Activated T-helper 1 cell treated with anti-CD3 and anti-CD28 coated beads, Interleukin-12 subunit alpha, Interleukin-12 subunit beta, Interleukin-2, Interleukin-4 antibody, amounts not matched to agents 30 ng/mL and 10 ng/mL and 1 ng/mL, durations not matched to agents 14 hours and 24 hours and 36 hours (primary cell): ENCODE measurements at places on chromosomes 2 and 18.

DNA sequence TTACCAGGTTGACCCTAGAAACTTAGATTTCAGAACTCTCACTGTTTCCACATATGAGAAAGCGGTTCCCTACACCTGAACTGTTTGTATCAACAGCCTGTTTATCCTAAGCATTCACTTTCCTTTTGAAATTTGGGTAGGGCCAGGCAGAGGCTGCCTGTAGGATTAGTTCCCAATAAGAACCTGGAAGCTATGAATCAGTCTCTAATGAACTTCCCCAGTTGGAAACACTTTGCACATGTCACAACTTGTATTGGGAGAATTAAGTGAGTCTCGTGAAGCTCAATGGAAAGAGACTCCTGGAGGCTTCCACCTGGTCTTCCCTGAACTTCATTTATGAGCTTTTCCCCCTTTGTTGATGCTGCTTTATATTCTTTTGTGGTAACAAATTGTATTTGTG is 486.6 kb upstream of the HS6ST1 start:
- no peak for DNase-seq

- no peak for DNase-seq
Observed at GRCh38 chr18:50071397-50071796, 123.5 kb downstream of the MYO5B start.

- DNase-seq: no peak
Observed at GRCh38 chr18:2714140-2714539, 58.6 kb downstream of the SMCHD1 start.

DNA sequence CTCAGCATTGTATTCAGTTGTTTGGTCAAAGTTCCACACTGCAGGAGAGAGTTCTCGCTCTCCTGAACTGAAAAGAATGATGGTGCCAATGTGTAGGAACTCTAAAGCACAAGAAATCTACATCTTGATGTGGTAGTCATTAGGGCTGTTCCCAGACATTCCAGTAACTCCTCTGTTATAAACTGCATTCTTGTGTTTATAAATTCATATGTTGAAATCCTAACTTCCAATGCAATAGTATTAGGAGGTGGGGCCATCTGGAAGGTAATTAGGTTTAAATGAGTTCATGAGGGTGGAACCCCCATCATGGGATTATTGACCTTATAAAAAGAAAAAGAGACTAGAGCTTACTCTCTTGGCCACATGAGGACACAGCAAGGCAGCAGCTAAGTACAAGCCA is 239.6 kb downstream of the CDH20 start:
- no peak for DNase-seq

DNA sequence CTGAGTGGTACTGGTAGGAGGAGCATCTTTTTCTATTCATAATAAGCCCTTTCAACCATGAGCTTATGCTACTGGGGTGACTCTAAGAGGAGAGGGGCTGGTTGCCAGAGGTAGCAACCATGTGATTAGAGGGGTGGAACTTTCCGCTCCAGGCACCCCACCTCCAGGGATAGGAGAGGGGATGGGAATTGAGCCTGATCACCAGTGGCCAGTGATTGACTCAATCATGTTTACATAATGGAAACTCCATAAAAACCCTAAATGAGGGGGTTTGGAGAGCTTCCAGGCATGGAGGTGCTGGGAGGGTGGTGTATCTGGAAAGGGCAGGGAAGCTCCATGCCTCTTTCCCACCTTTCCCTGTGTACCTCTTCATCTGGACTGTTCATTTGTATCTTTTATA is 46.6 kb upstream of the RHOB start:
- DNase-seq: no peak

GRCh38 chr2:178452334-178452733 is 1.2 kb downstream of the PJVK start:
- no peak for DNase-seq

DNA sequence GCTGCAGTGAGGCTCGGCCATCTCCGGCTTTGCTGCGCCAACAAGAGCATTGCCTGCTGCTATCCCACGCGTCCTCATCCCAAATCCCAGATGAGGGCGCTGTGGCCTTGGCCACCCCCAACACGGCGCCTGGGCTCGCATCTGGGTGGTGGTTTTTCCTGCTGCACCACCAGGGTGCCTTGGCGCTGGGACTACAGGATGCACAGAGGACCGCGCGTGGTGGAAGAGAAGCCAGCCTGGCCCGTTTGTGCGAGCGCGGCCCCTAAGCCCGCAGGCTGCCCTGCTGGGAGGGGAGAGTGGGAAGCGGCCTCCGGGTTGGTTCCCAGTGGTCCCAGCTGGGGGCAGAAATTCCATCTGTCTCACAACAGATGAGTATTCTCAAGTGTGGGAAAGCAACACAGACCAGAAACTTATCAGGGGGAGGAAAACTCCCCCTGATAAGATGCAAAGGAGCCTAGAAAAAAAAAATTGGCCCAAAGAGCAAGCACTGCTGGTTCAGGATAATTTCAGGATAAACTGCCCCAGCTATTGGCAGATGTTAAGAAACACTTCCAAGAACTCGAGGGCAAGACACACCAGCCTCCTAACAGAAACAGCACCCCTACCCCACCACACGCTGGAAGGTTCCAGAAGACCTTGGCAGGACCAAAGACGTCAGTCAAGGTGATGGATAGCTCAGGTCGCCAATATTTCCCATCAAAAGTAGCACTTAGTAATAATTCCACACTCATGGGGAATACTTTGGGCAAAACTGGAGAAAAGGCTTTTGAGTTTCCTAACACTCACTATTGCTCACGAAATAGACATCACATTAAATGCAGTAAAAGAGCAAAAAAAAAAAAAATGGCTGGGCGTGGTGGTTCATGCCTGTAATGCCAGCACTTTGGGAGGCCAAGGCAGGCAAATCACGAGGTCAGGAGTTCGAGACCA is 152.1 kb downstream of the PXDN start:
- no peak for DNase-seq

GRCh38 chr2:86237172-86237571 is 37.9 kb downstream of the MRPL35 start:
- DNase-seq: no peak

DNA sequence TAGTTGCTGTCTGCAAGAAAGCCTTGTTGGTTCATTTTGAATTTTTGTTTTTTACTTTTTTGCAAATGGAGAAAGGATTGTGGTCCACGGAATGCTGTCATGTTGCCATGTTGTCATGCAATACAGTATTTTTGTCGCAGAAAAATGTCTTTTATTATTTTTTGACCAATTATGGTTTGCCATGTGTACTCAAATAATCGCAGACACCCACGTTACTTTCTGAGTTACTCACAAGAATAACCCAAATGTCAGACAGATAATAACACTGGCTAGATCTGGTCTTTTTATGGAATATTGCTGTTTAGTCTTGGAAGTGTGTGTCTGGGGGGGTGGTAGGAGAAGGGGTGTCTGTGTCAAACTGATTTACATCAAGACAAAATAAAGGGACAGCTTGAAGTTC is 188.9 kb downstream of the LTBP1 start:
- DNase-seq: no peak

GRCh38 chr2:197248623-197249022 is 62.0 kb downstream of the ANKRD44 start:
- DNase-seq: no peak

DNA sequence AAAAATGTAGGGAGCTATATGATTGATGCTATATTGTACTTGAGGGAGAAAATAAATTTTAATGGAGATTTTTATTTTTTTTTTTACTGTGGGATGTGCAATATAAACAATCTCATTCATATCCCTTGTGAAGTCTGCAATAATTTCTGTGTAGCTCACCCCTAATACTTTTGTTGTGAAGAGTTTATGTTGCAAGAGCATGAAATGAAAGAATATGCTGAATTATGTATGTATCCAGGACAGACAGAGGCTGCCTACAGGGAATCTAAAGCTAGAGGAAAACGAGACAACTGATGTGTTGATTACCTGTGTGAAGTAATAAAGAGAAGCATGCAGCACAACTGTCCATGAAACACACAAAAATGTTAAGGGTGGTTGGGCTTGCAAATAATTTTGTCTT is 643.3 kb downstream of the DCDC2C start:
- no peak for DNase-seq

- DNase-seq: no peak
Observed at GRCh38 chr2:127305990-127306585, 12.1 kb upstream of the ERCC3 start.

GRCh38 chr2:138521821-138522220 is 20.3 kb downstream of the SPOPL start:
- no peak for DNase-seq

- no peak for DNase-seq
Observed at GRCh38 chr2:43212931-43213330, 13.5 kb downstream of the ZFP36L2 start.

GRCh38 chr2:144835634-144836350 is 315.9 kb upstream of the ZEB2 start:
- no peak for DNase-seq

GRCh38 chr2:60954139-60954538 is 63.4 kb upstream of the PEX13 start:
- DNase-seq: no peak

- no peak for DNase-seq
Observed at GRCh38 chr2:156908825-156909224, 348.7 kb upstream of the GALNT5 start.

GRCh38 chr18:24611075-24611474 is 150.6 kb downstream of the HRH4 start:
- no peak for DNase-seq

DNA sequence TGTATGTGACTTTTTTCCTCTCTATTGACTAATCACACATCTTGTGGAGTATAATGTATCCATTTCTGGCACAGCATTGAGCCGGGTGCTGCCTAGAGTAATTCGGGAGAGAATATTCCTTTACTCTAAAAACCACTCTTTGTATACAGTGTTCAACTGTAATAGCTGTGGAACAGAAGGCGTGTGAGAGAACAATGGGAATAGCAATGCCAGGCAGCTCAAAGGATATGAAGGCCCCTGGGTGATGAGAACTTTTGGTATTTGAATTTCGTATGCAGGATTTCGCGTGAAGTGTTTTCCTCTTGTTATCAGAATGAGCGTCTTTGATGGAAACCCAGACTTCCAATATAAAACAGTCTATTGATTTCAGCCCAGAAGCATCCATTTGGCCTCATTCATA is 84.6 kb upstream of the MAP3K20 start:
- no peak for DNase-seq

DNA sequence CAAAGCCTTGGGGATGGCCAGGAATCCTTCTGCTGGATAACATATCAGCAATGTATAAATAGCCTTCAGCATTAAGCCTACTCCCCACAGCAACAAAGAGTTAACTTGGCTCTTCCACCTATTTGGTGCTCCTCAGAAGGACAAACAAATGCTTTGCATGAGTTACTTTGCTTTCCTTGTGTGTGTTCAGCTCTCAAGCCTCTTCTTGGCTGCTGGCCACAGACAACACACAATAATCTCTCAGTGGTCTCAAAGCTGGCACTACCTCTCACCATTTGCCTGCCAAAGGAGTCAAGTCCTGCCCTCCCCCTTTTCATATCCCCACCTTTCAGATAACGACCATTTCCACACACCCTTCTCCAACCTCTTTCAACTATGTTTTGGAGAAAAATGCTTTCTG is 17.5 kb downstream of the FTCDNL1 start:
- DNase-seq: no peak

GRCh38 chr18:51385270-51385669 is 187.8 kb upstream of the MEX3C start:
- DNase-seq: no peak

DNA sequence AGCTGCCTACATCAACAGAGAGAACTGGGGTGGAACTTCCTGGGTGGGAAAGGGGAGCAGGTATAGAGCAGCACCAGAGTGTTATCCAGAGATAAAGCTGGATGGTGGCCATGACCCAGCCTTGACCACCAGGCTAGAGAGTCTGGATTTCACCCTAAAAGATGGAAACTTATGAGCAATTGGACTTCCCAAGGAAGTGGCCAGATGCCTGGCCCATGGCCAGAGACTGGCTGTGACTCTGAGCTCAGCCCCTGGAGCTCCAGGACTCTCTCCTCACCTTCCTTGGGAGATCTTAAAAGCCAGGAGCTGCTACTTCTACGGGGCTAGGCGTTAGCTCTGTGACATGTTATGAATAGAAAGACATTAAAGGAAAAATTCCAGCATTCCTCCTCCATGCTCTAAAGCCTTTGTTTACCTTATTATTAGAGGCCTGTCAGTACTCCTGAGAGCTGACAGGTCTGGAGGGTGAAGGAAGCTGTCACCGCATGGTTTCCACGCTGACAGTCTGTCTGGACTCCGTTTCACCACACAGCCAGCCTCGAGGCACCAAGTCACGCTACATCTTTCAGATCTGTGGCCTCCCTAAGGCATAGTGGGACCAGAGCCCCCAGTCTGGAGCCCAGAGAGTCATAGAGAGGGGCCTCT is 260.0 kb upstream of the SIX2 start:
- DNase-seq: no peak

DNA sequence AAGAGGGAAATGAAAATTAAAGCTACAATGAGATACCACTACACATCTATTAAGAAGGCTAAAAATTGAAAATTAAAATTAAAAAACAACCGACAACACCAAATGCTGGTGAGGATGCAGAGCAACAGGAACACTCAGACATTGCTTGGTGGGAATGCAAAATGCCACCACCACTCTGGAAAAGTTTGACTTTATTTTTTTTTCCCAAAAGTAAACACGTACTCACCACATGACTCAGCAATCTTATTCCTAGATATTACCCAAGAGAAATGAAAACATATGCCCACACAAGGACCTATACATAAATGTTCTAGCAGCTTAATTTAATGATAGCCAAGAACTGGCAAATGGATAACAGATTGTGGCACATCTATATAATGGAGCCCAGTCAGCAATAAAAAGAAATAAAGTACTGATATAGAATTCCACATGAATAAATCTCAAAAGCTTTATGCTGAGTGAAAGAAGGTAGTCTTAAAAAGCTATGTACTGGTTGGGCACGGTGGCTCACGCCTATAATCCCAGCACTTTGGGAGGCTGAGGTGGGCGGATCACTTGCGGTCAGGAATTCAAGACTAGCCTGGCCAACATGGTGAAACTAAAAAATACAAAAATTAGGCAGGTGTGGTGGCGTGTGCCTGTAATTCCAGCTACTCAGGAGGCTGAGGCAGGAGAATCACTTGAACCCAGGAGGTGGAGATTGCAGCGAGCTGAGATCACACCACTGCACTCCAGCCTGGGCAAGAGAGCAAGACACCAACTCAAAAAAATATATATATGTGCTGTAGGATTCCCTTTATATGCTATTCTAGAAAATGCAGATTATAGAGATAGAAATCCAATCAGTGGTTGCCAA is 4.2 kb upstream of the PROC start:
- no peak for DNase-seq
